Heart right ventricle (tissue), 16 donors: ENCODE measurements at places on chromosomes 3 and 15. TPM values are rescaled to one million over a fixed set of nuclear protein-coding genes. Genes with fewer than 3 reads are reported as not detected.

DNA sequence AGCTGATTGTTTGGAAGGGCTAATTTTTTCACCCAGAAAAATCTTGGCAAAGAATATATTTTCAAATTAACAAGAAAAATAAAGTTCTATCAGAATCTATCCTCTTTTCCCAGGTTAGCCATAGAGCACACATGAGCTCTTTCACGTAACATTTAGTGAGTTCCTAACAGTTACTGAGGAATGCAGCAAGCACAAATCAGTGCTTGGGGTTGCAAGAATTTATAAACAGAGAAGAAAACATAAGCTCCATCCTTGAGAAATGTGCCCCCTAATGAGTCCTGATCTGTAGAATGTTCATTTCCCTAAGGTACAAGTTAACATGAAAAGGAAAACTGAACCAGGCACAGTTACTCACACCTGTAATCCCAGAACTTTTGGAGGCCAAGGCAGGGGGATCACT is 13.9 kb downstream of the EOGT start:
- no peak for DNase-seq

C3orf49 gene
- total RNA-seq: not detected

DNA sequence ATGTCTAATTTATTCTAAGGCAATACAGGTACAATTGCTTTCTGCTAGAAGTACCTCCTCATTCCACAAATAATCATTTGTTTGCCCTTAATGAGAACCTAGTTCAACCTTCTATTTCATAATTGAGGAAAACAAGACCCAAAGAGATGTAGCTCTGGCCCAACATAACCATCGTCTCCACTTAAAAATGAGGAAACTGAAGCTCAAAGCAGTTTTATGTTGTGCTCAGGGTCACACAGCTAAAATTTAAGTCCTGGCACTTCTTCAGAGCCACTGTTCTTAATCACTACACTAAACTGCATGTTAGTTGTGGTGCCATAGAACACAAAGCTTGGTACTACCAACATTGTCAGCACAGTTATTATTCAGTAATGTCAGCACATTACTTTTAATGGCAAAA is 108.0 kb downstream of the SERPINI1 start:
- no peak for DNase-seq

GRCh38 chr3:18334837-18335601 is 90.1 kb downstream of the SATB1 start:
- DNase-seq: no peak

GRCh38 chr3:54963641-54964040 is 35.8 kb upstream of the LRTM1 start:
- DNase-seq: no peak

DNA sequence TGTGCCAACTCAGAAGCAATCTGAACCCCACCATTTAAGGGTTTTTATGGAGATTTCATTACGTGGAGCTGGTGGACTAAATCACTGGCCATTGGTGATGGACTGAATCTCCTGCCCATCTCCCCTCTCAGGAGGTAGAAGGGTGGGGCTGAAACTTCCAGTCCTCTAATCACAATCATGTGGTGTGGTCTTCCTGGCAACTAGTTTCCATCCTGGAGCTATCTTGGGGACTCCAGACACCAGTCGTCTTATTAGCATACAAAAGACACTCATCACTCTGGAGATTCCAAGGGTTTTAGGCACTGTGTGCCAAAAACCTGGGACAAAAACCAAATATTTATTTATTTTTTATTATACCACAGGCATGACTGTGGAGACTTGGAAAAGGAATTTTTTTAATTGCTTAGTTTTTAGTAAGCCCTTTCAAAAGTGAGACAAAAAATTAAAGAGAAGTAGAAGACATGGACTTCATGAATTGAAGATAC is 203.6 kb downstream of the WNT5A start:
- no peak for DNase-seq

GRCh38 chr3:49867400-49867799 is 2.3 kb downstream of the CAMKV start:
- no peak for DNase-seq

- no peak for DNase-seq
Measured at GRCh38 chr3:12733566-12733965, 25.5 kb downstream of the TMEM40 start.

DNA sequence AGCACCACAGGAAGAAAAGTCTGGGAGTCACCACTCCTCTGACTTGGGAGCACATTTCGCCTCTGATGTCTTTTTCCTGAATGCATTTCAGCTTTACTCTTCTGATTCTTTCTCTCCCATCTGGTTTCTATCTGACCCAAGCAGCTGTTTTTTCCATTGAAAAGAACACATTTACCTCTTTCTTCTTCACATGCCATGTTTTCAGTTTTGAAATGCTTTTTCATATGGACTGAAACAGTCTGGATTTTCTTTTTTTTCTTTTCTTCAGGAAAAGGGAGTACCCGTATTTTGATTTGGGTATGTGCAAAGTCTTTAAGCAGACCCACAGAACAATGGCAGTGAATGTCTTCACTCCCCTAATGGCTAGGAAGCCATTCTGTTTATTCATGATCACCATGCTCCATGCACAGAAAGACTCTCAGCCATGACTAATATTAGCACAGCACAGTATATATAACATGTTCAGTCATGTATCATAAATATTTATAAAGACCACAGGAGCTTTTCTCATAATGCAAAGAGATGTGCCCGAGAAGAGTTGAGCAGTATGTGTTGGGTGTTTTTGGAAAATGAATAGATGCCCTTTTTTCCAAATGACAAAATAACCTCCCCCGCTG is 82.7 kb upstream of the LRIG1 start:
- no peak for DNase-seq

GRCh38 chr15:56934269-56934668 is 15.8 kb downstream of the TCF12 start:
- DNase-seq: no peak

DNA sequence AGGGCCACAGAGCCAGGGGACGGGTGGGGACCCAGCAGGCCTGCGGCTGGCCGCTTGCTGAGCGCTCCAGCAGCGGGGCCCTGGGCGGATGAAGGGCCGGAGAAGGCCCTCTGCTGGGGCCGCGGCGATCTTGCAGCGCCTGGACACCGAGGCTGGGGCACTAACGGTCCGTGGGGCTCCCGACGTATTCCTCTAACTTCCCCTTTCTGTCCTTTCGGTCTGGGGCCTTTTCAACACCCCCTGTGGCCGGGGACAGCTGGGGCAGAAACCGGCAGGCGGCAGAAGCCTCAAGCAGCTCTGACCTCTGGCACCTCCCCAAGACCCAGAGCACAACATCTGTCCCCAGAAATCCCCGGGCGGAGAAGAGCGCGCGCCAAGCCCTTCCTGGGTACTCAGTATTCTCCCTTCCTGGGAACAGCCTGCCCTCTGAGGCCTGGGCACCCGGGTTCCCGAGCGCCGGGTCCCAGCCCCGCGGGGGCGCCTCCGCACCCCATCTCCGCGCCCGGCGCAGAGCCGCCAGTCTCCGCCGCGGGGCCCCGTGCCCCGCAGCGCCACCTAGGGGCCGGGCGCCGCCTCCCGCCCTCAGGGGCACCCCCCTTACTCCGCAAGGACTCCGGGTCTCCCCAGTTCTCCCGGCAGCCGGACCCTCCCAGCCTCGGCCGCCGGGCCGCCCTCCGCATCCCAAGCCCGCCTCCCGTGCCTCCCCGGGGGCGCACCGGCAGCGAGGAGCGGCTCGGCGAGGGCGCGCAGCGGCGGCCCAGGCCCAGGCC is 582 bp upstream of the SLCO3A1 start:
- peak; percentile 83 for DNase-seq

BBX gene
- 21.3 TPM for total RNA-seq

DNA sequence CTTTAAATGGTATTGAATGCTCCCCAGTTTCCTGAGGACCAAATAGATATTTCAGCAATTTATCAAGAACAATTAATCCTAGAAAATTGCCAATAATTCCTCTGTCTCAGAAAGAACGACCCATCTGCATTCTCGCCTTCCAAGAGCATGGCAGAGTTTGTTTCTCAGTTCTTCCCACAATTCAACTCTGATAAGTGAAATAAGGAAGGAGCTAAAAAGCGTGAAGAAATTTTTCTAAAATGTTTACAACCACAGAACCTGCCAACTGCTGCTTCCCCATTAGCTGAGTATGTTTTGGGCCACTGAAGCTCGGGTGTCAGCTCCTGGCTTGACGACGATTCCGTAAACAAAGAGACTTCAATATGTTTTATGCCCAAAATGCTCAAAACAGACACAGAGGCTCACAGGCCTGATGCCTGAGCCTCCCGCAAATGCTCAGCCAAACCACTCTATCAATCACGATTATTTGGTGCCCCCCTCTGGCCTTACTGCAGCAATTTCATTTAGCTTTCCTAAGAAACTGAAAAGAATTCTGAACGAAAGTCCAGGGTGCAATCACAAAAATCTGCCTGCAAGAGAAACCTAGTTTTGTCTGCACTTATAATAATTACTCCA is 259.2 kb upstream of the CCDC54 start:
- DNase-seq: no peak

CTXND1 gene
- total RNA-seq: 2.7 TPM

CCR1 gene
- total RNA-seq: 2.0 TPM

- DNase-seq: no peak
Measured at GRCh38 chr3:111926266-111926676, 52.6 kb upstream of the ABHD10 start.

GRCh38 chr3:16932877-16933276 is 48.1 kb downstream of the PLCL2 start:
- no peak for DNase-seq

SPG11 gene
- total RNA-seq: 63.4 TPM

DNA sequence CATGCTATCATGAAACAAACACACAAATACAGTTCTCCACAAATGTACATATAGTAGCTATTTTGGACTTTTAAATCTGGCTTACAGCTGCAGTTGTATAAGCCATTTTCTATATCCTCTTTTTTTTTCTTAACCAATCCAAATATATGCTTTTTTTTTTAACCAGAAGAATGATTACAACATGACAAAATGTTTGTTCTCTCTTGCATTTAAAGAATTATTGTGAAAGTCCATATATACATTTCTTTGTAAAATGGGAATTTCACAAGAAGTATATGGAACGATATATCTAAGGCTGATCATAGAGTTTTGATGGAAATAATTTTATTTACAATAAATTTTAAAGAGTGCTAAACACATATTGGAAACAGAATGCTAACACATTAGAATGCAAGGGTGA is 95.6 kb downstream of the CD200R1L start:
- DNase-seq: no peak

IGSF10 gene
- 1.2 TPM for total RNA-seq

GRCh38 chr3:155192957-155193746 is 100.3 kb downstream of the STRIT1 start:
- no peak for DNase-seq

DNA sequence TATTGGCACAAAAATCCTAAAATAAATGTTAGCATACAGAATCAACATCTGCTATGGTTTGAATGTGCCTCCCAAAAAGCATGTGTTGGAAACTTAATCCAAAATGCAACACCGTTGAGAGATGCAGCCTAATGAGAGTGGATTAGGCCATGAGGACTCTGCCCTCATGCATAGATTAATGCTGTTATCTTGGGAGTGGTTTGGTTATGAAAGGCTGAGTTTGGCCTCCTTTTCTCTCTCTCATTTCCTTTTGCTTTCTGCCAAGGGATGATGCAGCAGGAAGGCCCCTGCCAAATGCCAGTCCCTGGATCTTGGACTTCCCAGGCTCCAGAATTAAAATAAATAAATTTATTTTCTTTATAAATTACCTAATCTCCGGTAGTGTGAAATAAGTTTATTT is 49.4 kb downstream of the SYNM start:
- no peak for DNase-seq

DNA sequence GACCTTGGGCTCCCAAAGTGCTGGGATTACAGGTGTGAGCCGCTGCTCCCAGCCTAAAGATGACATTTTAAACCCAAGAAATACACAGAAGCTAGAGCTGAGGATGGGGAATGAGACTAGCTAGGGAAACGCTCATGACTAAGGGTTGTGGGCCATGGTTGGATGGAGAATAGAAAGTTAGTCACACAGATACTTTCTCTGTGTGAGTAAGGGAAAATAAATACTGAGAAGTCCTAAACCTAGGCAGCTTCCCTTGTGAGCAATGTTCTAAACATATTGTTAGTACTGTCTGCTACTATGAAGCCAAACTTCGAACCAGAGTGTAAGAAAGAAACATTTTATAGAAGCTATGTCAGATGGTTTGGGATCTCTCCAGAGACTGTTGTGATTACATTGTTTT is 304.8 kb upstream of the STAC start:
- no peak for DNase-seq

PLSCR2 gene
- not detected for total RNA-seq

GRCh38 chr15:69956417-69956816 is 141.3 kb downstream of the TLE3 start:
- DNase-seq: no peak

ADAMTS17 gene
- total RNA-seq: 5.0 TPM

DNA sequence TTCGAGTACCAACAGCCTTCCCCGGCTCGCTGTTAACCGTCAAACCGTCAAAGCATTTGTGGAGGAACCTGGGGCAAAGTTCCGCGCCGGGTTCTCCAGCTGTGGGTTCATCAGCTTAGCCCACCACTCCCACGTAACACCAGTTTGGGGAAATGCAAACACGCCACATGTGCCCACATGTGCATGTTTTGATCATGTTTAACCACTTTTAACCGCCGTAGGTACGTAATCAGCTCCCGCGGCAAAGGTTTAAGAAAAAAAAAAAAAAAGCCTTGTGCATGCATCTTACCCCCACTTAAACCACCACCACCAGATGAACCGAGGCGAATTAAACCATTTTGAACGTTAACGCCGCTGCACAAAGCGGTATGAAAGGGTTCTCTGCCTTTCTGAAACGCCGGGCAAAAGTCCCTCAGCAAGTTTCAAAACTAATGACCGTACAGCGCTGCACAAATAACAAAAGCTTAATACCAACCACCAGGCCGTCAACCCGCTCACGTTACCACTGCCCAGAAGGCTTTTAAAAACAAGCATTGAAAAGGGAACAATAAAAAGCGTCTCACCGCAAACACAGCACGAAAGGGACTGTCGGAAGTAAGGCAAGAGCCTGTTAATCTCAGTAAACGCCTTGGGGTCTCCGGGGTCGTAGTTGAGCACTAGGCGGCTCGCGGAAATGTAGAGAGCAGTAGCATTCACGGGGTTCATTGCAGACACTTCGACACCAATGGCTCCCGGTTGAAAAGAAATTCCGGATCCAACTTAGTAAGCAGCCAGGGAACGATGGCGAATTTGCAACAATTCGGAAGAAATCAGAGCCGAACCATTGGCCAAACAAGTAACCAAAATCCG is 1.5 kb downstream of the MSL2 start:
- DNase-seq: no peak

DNA sequence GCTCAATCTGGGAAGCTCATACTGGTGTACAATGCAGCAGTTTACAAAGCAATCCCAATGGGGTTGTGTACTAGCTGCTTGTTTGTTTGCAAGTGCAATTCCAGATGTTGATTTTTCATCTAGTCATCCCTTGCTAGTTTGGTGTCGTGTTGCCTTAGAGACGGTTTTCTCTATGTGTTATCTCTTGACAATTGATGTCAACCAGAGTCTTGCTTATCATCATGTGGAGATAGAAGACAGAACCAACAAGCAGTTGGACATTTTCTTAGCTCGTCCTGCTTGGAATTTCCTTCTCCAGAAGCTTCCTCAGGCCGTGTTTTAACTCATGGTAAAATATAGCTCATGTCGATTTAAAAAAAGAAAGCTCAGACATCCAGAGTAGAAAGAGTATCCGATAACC is 262.0 kb upstream of the KCNH8 start:
- no peak for DNase-seq
